Fibroblast of lung (primary cell): ENCODE measurements at places on chromosomes 4 and X. TPM values are rescaled to one million over a fixed set of nuclear protein-coding genes. Genes with fewer than 3 reads are reported as not detected.

RBMXL3 gene
- total RNA-seq, result not detected in 2 replicates

ETNPPL gene
- total RNA-seq, result not detected in 2 replicates

TMEM255A gene
- total RNA-seq, result under 0.01 TPM in 2 replicates

RNF175 gene
- 0.26 TPM in 1 of 2 replicates, not detected in the other for total RNA-seq

CD99 gene
- total RNA-seq, result 177 TPM in 2 replicates

GRCh38 chrX:9538544-9539045 is 73.7 kb downstream of the TBL1X start:
- DNase-seq, result no peak

DNA sequence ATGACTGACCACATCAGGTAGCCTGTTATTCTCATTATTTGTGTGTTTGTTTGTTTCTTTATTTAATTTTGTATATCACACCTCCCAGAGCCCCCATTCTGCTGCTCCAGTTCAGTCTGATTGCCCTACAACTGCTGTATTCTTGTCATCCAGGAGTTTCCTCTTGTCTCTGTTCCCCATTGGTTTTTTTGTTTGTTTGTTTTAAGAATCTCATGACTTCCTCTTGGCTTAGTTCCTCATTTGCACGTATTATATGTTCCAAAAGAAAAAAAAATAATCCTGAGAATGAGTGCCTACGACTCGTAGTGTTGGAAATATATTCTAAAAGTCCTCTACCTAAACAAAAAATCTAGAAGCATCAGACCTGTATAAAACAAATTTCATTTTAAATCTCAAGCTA is 142.3 kb upstream of the SLIT2 start:
- no peak for DNase-seq

GRCh38 chr4:46946919-46947536 is 38.0 kb upstream of the COX7B2 start:
- peak; percentile 45 for DNase-seq

DNA sequence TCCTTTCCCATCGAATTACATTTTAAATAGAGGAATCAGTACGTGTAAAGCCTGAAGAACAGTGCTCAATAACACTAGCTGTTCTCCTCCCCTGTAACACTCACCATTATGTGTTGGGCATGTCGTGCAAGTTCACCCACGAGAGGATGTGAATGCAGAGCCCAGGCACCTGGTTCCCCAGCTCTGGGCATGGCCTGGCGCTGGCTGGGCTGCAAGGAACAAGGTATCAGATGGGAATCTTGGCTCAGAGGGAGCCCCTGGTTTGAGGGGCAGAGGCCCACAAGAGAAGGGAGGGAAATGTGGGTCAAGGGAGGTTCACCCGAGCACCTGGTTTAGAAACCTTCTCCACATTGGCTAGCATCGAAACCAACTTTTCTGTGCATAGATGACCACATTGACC is 41.7 kb upstream of the MTM1 start:
- DNase-seq, result no peak

GRCh38 chr4:5707778-5708448 is 446 bp downstream of the EVC2 start:
- peak; percentile 15 for DNase-seq

GRCh38 chrX:129769467-129770154 is 10.1 kb upstream of the SASH3 start:
- peak; percentile 6 for DNase-seq

DNA sequence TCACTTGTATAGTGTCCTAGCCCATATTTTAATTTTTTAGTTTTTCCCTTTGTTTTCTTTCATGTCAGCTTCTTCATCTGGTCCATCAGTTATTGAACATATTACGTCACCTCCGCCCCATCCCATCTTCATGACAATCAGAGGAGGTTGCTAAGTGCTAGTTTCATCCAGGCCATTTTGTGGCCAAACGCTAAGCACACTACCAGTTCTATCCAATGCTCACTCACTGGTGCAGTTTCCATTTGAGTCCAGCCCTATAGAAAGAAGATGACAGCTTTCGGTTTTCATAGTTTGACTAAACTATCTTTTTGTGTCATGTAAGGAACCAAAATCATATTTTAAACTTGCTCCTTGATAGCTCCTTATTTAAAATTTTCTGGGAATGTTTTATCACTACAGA is 304.2 kb downstream of the TENM3 start:
- no peak for DNase-seq

DNA sequence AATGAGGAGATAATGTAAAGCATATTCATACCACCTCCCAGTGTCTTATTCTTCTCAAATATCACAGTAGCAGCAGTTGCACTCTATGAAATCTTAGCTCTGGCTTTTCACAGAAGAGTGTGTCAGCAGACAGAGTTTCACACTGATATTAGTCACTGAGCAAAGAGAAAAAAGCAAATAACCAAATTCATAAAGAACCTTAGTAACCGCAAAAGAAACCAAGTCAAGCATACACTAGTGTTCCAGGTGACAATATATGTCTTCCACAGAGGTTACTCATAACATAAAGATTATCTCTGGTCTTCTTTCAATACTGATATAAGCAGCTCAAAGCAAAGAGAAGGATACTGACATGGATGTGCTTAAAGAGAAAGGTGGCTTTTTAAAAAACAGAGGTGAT is 181.7 kb upstream of the EDNRA start:
- no peak for DNase-seq

DNA sequence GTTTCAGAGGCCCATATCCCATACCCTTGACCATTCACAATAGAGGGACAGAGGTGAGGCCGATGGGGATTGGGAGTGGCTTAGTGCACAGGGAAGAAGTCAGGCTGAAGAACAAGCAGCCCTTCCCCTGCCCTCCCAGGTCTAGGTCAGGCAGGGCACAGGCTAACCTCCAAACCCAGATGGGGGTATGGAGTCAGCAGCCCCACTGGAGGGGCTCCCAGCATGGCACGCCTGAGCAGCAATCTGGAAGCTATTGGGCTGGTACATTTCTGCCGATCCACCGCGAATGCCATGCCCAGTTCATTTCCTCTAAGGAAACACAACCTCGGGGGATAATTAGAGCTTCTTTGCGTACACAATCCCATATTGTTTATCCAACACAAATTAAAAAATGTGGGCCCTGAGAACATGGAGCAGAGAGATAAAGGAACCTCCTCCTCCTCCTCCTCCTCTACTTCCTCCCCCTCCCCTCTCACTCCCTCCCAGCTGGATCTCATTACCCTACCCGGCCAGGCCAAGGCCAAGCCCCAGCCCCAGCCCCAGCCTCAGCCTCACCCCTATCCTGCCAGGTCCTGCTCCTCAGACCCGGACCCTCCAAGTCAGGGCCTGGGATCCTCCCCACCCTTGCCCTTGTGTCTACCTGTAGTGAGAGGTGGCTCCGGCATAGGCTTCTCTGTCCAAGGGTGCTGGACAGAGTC is 83.0 kb downstream of the PJA1 start:
- DNase-seq, result no peak

DNA sequence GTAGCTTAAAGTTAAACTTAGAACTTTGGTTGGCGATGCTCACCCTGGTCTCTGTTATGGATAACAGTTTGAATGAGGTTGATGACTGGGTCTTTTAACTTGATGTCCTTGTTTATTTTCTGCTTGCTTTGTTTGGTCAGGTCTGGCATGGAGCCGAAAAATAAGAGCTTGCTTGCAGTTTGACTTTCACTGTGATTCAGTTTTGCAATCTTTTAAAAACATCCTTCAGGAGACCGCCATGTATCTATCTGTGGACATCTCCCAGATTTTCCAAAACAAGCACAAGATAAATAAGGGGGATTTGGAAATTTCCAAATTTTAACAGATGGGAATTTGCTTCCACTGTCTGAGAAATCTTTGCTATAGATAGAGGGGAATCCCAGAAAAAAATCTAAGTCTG is 246.7 kb downstream of the PALLD start:
- DNase-seq, result no peak

- peak; percentile 23 for DNase-seq
Observed at GRCh38 chrX:63754136-63754859, 30.7 kb downstream of the ARHGEF9 start.

DNA sequence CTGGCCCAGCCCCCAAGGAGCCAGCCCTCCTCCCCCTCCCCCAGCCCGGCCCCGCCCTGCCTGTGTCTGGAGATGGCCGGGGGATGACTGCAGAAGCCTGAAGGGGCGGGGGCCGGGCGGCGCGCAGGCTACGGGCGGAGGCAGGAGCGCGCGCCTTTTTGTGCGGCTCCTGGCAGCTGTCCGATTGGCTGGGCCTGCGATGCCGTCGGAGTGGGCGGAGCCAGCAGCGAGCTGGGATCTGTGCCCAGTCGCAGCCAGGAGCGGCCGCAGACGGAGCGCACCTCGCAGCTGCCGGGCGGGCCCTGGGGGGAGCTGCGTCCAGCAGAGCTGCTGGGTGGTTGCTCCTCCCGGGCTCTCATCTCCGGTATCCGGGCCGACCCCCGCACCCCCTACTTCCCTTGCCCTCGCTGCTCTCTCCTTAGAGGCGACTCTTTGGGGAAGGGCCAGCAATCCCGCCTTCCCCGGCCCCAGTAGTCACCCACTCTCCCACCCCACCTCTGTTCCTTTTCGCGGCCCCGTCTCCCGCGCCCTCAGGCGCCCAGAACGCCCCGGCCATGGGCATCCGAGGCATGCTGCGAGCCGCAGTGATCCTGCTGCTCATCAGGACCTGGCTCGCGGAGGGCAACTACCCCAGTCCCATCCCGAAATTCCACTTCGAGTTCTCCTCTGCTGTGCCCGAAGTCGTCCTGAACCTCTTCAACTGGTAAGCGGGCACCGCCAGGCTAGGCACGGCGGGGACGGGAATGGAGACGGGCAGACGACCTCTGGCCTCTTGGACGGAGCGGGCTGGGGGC is at the start of gene GABRQ:
Gene GABRQ (plus strand): TSS at position 247 of the 794 bp plus-strand sequence. CDS start 308 bp downstream, at position 555.
- peak; percentile 65 for DNase-seq

DNA sequence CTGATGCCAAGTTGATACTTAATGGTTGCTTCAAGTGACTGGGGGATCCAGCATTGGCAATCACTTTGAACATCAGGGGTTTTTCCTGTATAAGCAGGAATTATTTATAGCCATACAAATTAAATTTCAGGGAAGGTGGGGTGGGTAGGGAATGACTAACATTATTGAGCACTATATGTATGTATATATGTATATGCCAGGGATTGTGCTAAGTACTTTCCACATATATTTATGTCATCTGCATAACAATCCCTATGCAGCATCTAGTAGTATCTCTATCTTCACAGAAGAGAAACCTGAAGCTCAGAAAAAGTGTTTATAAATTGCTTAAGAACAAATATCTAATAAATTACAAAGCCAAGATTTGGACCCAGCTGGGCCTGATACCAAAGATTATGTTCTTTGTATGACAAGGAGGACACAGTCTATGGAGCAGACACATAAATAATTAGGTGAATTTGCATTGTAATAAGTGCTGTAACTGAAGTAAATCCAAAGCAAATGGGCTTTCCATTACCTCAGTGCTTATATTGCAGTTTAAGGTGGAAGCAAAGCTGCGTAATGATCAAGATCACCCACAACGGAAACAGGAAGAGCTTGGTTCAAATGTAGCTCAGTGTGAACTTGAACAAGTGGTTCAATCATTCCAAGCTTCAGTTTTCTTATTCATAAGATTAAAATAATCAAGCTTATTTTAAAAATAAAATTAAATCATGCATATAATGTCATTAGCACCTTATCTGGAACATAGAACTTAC is 18.9 kb upstream of the RASGEF1B start:
- no peak for DNase-seq

GRCh38 chr4:76753814-76754213 is 144.1 kb downstream of the SOWAHB start:
- peak; percentile 97 for DNase-seq

DNA sequence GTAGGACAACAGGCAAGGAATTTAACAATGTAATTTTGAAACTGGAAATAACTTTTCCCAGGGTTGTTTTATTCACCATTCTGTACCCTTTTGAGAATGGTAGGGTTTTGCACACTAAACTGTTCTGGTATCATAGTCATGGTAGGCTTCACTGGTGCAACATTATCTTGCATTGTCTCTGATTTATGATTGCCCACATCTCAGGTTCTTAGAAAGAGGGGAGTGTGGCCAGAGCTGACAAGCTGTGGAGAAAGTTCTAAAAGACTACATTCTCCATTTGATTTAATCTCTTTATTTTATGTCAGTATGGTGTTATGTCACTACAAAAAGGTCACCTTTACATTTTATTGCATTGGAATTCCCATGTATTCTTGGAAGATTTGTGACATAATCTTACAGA is 447.3 kb downstream of the GRIA2 start:
- no peak for DNase-seq

DNA sequence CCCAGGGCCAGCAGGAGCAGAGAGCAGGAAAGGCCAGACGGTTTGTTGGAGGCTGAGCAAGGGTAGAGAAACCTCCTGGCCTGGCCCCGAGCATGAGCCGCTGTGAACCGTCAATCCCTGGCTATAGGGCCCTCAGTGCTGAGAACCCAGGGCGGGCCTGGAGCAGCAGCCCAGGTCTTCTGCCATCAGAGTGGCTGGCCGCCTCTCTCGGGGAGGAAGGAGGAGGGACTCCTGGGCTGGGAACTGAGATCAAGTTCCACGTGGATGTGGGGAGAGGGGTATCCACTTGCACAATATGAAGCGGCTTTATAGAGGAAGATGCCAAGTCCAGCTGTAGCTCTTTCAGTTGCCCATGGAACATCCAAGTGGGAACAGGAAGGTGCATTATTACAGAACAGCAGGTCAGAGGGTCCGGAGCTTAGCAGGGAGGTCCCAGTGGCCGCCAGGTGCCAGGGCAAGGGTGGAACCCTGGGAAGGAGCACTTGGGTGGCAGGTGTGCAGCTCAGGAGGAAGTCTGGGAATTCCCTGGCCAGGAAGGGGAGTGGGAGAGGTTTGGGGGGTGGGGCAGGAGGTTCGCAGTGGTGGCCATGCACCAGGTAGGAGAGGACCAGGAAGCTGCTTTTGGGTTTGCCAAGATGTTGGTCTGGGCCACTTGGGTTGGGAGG is 31.7 kb upstream of the CRMP1 start:
- no peak for DNase-seq
